GM23338 (cell line): ENCODE measurements at places on chromosomes 3 and 15.

DNA sequence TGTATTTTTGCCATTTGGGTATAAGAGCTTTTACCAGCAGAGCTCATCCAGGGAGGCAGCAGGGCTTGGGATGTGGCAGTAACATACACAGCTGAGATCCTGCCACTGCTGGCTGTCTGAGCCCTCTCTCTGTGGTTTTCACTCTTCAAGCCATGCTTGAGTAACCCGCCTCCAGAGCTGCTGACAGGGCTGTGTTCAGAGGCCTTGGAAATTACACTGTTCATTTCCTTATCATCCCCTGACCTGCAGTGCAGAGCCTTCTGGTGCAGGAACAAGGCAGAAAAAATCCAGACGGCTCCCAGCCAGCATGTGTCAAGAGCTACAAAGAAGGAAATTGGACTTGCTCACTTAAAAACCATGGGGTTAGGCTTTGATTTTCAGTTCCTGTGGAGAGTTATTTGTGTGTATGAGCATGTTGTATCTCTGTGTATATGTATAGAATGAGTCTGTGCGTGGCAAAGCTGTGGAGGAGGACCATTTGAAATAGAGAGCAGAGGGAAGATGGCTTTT lies 47.0 kb downstream of the ZNF609 start:
- DNase-seq, result no peak

DNA sequence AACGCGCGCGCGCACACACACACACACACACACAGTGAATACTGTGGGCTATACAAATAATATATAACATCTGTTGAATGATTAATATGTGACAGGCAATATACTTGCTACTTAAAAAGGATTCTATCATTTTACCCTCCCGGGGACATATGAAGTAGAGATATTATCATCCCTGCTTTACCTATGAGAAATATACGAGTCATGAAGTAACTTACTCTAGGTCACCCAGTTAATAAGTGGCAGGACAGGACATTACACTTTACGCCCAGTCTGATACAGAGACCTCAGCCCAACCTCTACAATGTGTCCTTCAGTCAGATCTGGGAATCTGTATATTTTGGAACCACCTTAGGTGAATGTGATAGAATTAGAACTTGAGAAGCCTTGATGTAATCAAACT lies 55.4 kb downstream of the CCDC54 start:
- DNase-seq, result no peak

- DNase-seq, result no peak
These were observed 5.8 kb downstream of the TASOR start for GRCh38 chr3:56677286-56677685.

- DNase-seq, result no peak
These were observed 36.6 kb upstream of the CD47 start for GRCh38 chr3:108127301-108127988.

DNA sequence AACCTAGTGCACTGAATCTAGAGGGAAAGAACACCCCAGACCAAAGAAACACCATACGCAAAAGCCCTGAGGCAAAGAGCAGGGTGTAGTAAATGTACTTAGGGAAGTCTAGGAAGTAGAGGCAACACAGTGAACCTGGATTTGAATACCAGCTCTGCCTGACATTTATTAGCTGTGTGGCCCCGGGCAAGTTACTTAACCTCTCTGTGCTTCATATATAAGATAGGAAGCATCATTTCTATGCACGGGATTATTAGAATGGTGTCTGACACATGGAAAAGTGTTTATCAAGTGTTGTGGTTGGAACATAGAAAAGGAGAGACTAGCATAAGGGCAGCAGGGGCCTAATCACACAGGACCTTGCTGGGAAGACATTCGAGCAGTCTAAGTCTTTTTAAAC lies 132.2 kb downstream of the ERC2 start:
- DNase-seq, result no peak

DNA sequence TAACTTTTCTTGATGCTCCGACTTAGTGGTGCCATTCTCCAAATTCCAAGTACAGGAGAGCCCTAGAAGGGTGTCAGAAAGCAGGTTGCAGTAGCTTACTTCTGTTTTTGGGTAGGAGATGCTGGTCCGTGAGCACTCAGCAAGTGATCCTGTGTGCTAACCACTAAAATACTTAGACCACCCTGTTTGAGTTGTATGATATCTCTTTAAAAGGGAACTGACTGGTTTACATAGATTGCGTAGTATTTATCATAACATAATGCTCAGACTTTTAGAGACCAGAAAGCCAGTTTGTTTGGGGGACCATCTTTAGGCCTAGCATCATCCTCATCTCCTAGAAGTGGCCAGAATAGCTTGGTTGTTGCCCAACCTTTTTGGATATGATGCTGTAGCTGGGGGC lies 26.7 kb downstream of the CTDSPL start:
- DNase-seq, result no peak

- no peak for DNase-seq
These were observed 170.9 kb downstream of the PLCL2 start for GRCh38 chr3:17055374-17056276.

DNA sequence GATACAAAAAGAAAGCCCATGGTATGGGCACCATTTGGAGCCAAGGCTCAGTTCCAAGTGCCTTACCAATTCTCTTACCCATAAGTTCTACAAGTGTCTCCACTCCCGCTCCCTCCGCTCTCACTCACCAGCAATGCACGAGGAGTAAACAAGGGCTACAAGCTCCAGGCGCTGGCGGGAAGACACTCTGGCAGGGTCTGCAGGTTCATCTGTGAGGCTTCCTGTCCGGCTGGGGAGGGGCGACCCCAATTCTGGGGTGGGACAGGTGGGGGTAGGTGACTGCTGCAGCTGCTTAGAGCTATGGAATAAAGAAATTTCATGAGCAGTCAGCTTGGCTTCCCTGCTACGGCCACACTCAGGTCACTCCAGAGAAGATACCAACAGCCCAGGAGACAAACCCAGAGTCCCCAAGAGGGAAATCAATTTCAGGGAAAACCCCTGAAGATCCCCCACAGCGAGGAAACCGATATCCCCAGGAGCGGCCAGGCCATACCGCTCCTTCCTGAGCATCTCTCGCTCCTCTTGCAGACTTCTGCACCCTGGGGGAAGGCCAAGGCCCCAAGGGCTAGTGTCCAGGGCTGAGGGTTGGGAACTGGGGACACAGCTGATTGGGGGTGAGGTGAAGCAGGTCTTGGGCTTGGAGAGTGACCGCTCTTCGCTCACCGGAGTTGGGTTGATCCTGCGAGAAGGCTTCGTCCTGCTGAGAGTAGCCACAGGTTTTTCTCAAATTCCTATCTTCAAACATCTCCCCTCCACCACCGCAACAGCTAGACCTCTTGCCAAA lies 1.4 kb downstream of the CDAN1 start:
- DNase-seq, result no peak

DNA sequence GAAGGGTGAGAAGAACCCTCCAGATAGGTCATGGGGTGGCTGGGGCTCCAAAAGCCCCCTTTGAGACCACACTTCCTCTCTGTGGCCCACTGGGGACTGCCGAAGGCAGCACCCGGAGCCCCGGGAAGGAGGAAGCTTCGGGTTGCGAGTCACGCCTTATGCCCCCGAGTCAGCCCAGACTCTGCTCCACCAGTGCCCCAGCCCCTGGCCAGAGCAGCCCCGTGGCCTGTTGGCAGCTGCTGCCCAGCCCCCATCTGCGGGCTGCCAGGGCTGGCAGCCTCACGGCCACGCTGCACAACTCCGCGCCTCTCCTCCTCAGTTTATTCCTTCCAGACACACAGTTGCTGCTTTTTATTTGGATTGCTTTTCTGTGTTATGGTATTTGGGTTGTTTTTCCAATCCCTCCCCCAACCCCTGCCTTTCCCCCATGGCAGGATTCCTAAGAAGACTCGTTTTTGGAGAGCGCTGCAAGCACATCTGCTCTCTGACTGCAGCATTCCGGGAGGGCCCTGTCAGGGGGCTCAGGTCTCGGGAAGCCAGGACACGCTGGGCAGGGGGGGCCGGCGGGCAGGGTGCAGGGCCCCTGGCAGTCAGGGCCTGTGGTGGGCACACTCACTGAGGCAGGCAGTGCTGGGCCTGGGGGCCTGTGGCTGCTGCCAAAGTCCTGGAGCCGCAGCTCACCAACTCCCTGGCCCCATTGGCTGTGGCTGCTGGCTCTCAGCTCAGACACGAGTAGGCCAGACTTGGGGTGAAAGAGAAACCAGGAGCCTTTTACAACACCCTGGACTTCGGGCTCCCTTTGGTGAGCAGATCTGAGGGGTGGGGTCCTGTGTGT lies 20.2 kb downstream of the MAGEF1 start:
- no peak for DNase-seq

- DNase-seq, result no peak
These were observed 153.5 kb upstream of the GOLIM4 start for GRCh38 chr3:168249205-168249549.

DNA sequence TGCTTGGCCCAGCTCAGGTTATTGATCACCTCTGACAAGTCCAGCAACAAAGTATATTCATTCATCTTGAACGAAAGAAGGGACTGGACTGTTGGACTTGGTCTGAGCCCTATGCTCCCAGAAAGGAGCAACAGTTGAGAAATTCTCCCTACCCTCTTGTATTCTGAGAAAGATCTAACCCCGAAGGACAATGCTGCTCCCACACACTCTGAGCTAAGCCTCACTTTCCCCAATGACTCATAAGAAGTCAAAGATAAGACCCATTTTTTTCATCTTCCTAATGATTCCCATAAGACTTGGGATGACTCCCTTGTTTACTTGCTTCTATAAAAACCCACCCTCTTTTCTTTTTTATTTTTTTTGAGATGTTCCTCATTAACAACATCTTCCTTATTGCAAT lies 549.4 kb upstream of the MDFIC2 start:
- no peak for DNase-seq

DNA sequence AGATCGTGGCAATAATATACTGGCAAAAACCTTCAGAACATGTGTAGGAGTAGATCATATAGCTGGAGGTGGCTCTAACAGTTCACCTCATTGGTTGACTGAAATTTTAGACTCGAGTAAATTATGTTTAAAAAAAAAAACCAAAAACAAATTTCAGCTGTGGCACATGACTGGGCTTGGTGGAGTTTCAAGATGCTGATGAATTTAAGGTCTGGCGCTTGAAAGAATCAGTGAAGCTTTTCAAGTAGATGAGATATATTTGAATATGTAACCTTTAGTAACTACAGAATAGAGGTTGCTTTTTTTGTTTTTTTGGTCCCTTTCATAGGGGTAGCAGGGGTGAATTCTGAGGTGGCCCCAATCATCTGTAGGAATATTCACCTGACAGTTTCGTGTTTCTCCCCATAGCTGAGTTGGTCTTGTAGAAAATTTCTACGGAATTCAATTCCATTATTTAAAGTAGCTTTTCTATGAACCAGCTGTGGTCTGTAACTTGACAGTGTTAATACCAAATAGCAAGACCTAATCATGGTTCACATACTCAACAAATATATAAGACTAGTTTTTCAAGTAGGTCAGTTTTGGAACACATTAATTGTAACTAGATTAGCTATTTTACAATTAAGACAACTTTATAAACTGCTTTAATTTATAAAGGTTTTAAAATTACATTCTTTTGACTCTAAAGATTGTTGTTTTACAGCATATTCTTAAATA lies 65.6 kb downstream of the MAP4 start:
- DNase-seq, result no peak

DNA sequence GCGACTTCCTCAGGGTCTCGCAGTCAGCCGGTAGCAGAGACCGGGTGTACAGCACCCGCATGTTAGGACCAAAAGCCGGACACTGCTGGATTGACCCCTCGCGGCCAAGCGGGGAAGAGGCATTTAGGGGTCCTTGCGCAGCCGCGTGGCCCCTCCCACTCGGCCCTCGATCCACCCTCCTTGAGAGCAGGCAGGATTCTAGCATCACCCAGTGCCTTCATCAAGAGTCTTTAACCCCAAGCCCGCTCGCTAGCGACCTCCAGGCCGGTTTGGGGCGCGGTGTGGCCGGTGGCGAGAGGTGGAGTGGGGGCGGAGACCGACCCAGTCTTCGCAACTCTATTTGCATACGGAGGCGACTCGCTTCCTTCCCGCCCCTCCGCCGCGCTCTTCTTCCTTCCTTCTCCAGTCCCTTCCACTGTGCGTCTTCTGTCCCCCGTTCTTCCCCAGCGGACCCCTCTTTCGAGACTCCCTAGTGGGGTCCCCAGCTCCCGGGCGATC lies at the start of gene ST6GAL1:
Gene ST6GAL1 (plus strand): TSS at position 384 of the 498 bp plus-strand sequence. CDS start 112,178 bp downstream, outside the sequence.
- DNase-seq, result peak; percentile 93

- DNase-seq, result no peak
These were observed 28.8 kb upstream of the SLC41A3 start for GRCh38 chr3:126112531-126113237.

GRCh38 chr15:67148196-67148701 lies 82.8 kb downstream of the SMAD3 start:
- DNase-seq, result no peak

- no peak for DNase-seq
These were observed 102.5 kb downstream of the ZMAT3 start for GRCh38 chr3:178969004-178969700.

GRCh38 chr3:96814651-96815567 lies 515 bp downstream of the EPHA6 start:
- peak; percentile 44 for DNase-seq

DNA sequence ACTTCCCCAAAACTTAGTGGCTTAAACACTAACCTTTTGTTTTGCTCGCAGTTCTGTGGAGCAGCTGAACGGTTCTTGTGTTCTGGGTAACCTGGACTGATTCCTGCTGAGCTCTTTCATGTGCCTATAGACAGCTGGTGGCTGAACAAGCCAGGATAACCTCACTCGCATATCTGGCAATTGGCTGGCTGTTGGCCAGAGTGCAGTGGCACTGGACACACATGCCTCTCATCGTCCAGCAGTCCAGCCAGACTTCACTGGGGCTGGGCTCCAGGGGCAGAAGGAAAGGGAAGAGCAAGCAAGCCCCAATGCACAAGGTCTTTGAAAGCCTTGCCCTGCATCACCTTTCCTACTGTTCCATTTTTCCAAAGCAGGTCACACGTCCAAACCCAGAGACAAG lies 53.6 kb upstream of the GATA2 start:
- no peak for DNase-seq

DNA sequence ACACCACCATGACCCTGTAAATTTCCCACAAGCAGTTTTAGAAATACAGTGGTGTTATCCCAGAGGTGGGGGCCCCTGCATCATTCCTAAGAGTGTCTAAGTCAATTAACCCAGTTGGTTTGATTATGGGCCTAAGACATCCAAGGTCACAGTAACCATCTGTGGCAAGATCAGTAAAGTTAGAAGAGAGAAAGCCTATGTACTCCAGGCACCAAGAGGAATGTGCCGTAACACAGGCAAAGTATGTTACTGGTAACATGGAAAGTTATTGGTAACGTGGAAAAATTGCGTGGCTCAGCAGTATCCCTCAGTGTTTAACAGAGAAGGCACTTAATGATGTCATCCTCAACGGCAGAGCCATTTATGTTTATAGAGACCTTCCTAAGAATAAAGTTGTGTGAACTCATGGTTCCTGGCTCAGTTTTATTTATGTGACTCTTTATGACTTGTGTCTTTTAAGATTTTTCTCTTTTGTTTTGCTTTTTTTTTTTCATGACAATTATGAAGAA lies 144.1 kb upstream of the RASGRP1 start:
- DNase-seq, result no peak

- peak; percentile 87 for DNase-seq
These were observed 185.7 kb upstream of the THRB start for GRCh38 chr3:24680214-24680967.
